ENCODE measurements at places on chromosomes 16 and 17.

DNA sequence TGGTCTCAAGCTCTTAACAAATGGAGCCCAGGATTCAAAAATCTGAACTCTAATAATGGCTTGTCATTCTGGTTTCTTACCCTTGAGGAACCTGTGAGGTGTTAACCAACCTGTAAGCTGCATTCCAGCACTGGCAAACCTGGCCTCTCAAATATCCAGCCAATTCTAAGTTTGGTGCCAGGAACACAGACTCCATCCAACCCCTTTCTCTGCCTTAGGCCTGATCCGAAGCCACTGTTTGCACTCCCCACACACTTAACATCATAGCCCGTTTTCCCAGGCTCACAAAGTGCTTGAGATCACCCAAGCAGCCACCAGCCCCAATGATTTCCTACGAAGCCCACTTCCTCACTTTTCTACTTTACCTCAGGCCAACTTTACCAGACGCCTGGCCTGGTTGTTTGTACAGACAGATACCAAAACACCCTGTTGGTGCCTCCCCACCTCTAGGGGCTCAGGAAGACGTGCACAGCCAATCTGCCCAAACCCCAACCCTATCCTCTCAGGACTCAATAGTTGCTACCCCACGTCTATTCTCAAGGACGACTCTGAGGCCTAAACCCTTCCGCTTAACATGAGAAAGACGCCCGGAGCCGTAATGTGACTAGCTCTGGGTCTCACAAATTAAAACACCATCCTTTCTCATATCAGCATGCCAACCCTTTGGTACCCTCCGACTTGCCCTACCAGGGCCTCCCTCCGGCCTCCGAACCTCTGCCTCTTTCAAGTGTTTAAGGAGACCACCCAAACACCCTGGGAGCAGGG is 3.2 kb upstream of the PER1 start:
- no peak for DNase-seq

DNA sequence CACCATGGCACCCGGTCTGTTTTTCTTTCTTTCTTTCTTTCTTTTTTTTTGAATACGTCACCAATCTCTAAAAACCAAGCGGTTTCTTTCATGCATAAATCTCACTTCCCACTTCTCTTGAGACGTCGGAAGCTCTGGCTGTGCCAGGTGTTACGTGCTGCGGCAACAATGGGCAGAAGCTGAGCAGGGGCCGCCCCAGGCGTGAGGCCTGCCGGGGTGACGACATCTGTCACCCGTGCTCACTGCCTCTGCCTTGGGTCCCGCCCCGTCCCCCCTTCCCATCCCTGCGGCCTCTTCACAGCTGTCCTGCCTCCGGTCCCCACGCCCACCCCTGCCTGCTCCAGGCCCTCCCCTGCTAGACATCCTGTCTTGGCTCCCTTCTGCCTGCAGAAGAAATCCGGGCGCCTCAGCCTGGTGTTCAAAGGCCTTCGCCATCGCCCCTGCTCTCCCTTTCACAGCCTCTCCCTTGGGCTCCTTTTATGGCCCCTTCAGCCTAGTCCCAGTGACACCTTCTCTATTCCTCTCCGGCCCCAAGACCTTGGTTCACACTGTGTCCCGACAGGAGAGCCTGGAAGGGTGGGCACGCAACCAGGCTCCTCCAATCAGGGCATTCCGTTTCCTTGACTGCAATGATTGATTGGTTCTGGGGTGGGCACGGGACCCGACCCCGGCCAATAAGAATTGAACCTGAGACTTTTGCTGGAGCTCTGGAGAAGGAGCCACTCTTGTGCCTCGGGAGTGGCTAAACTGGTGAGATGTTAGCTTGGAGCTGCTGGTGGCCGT is 4.8 kb downstream of the P2RX1 start:
- DNase-seq = peak; percentile 27

DNA sequence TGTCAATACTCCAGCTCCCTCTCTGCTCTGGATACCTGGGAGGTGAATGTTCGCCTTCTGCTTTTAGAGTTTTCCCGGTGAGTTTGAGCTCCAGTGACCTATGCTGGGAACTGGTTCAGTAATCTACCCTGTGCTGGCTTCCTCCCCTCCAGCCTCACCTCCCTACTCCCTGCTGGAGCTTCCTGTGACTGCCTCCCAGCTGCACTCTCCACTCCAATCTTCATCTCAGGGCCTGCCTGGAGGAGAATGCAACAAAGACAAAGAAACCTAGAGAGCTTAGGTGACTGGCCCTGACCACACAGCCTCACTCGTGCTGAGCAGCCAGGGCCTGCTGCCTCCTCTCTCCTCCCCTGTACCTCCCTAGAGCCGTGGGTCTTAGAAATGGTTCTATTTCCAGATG is 101.6 kb upstream of the FOXF1 start:
- DNase-seq = no peak

DNA sequence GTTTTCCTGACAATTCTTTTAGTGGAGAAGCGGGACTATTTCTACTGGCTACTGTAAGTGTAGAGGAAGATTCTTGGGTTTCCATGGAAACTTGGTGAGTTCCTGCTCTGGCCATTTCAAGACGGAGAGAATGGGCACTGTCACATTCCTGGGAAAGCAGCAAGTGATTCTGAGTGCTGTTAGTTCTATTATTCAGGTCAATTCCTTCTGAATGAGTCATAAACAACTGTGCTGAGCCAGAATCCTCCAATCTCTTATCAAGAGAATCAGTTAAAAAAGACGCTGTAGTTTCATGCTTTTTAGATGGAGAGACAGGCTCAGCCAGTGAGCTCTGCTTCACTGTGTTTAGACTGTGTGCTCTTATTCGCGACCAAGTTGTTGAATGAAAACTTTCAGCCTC is 19.6 kb downstream of the AKAP10 start:
- no peak for DNase-seq

DNA sequence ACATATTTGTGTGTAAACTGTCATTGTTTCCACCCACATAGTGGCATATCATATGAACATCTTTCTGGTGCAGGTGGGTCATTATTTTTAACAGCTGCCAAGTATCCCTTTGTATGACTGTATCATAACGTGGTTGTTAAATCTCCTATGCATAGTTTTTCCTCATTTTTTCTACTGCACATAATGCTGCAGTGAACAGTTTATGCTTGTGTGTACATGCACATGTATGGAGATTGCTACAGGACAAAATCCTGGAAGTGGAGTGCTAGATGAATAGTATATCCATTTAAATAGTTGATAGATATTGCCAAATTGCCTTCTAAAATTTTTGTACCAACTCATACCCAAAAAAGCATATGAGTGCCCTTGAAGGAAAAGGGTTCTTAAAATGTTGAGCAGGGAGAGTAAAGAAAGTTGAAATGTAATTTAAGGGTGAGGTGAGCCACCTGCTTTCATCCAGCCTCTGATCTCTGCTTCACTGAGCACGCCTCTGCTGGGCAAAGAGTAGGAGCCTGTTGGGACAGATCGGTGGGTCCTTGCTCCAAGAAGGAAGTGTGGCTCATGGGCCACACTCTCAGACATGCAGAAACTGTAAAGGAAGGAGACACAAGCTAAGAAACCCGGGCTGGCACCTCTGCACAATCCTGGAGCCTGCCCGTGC is 55.3 kb downstream of the HLF start:
- no peak for DNase-seq
